Upper lobe of right lung (tissue), 1 donor: ENCODE measurements at places on chromosomes 5 and 9. TPM values are rescaled to one million over a fixed set of nuclear protein-coding genes. Genes with fewer than 3 reads are reported as not detected.

DNA sequence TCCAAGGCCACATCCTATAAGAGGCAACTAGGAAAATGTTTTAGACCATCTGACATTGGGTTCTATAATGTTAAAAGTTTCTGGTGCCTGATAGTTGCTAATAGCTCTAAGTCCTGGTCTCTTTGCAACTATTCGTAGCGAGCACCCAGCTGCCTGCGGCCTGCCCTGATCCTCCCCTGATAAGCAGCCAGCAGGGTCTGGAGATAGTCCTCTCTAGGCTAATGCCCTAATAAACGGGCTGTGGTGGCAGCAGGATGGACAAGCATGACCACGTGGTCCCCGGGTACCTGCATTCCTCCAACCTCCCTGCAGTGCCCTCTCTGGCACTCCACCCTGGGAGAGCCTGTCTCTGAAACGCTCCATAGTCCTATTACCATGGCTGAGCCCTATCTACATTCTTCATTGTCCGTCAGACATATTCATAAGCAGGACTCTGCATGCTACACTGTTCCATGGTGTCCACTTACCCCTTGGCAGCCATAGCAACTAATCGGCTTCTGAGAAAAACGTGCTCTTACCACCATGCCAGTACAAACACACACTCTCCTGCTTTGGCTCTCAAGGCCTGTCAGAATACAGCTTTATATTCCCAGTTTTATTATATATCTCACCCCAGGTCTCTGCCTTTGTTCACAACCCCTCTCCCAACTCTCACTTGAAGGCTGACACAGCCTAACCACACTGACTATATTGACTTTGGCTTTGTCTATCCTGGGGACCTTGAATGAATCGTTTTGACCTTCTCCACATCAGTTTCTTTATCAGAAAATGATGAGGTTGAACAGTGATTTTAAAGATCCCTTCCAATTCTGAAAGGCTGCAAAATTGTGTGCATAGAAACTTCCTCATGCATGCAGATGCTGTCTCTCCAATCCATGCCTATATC is 49.9 kb upstream of the DAPK1 start:
- no peak for DNase-seq

The CD72 gene
- total RNA-seq, result 3.0 TPM

GRCh38 chr9:16202914-16203728 is 650.3 kb downstream of the CCDC171 start:
- DNase-seq, result no peak

DNA sequence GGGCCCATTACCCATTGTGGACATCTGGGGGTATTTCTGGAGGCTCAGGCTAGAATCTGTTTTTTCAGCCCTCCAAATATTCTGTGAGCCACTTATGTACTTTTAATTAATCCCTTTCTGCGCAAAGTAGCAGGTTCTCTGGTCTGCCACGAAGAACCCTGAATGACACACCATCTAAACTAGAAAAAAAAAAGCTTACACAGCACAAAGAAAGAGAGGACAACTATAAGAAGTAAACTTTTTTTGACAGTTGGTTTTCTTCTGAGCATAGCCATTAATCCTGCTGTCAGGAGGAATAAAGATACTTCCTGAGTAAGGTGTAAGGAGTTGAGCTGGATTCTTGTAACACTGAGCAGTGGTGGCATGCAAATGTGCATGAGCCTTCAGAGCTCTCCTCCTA is 327.5 kb downstream of the TMEM232 start:
- no peak for DNase-seq

GRCh38 chr9:4550777-4551484 is 60.7 kb downstream of the SLC1A1 start:
- no peak for DNase-seq

The KIF12 gene
- total RNA-seq, result 6.2 TPM

DNA sequence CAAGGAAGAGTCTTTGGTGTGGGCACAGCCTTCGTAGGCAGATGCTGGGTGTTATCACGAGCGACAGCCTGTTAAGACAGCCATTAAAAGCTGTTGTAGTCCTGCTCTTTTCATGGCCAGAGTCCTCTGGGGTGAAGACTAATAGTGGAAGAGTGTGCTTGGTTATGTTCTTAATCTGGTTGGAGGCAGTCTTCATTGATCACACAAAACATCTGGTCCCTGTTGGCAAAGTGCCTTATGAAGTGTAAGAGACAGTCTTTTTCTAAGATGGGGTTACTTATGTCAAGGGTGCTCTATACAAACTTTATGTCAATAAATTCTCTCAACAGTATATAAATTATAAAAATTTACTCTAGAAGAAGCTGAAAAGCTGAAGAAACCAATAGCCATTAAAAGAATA is 280.4 kb downstream of the CAAP1 start:
- no peak for DNase-seq

GRCh38 chr5:177319913-177320588 is 8.4 kb upstream of the MXD3 start:
- DNase-seq, result peak; percentile 56

DNA sequence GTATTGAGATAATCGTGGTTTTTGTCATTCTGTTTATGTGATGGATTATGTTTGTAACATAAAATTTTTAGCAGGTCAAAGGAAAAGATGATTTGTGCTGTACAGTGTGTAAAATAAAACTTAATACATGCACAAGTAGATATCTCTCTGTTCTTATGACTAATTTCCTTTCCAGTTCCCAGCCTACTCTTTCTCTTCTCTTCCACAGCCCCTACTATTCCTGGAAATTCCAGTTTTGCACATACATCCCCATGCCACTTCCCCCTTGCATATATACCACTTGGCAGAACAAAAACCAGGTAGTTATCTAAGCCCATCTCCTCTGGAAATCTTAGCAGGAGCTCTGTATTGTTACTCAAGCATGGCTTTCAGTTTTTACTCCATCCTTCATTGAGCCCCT is 20.2 kb downstream of the TEK start:
- no peak for DNase-seq

- DNase-seq, result no peak
These were observed 501.7 kb downstream of the ARHGEF28 start for GRCh38 chr5:74127381-74128320.

- DNase-seq, result no peak
These were observed 219.4 kb downstream of the MSX2 start for GRCh38 chr5:174943785-174944184.

The ENTPD8 gene
- not detected for total RNA-seq

The MYMK gene
- total RNA-seq, result not detected

GRCh38 chr5:129902816-129903215 is 1.4 kb upstream of the CHSY3 start:
- no peak for DNase-seq

The DIPK1B gene
- total RNA-seq, result 17.7 TPM

GRCh38 chr5:16483361-16483760 is 17.8 kb upstream of the ZNF622 start:
- no peak for DNase-seq

DNA sequence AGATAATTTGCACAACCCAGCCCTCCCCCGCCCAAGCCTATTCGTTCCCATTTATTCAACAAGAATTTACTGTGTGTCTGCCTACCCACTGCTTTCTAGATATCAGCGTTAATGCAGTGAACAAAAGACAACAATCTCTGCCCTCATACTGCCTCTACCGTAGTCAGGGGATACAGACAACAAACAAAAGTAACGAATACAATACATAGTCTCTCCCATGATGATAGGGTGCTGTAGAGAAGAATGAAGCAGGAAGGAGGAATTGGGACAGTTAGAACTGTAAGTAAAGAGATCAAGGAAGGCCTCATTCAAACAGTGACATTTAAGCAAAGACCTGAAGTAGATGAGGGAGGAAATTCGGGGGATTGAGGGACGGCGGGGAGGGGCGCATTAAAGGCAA is 1.7 kb downstream of the GFM2 start:
- DNase-seq, result no peak

DNA sequence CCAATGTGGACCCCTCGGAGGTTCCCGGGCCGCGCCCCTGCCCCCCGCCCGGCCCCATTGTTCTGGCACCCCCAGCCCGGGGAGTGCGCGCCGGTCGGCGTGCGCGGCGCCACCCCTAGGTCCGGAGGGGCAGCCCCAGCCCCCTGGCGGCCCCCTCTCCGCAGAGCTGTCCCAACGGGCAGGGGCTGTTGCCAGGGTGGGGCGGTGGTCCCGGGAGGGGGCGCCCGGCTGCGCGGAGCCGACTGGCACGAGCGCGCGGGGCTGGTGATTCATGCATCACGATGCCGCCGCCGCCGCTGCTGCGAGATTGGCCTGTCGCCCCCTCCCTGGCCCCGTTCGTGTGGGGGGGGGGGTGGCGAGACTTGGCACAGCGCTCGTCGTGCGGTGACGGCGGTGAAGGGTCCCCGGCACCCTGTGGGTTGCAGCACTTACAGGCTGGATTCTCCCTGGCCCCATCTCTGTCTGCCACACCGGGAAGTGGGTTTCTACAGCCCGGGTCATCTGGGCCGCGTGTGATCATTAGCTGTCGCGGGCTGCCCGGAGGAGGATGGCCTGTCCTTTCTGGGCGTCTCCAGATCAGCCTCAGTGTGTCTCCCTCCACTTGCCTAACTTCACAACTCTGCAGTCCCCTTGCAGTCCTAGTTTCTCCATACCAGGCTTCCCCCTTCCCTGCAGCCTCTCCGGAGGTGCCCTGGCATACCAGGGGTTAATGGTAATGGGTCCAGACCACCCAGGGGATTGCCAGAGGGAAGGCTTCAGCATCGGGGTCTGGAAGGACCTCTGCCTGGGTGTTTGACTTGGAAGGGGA is 858 bp downstream of the NCS1 start:
- no peak for DNase-seq

- peak; percentile 94 for DNase-seq
These were observed at the start of gene RUFY1 for GRCh38 chr5:179550511-179551342. TSS of gene RUFY1 (plus strand) at chr5:179550554. CDS start at chr5:179550570, 16 bp downstream.

The ARHGEF28 gene
- total RNA-seq, result 22.3 TPM

The TMEM215 gene
- not detected for total RNA-seq

DNA sequence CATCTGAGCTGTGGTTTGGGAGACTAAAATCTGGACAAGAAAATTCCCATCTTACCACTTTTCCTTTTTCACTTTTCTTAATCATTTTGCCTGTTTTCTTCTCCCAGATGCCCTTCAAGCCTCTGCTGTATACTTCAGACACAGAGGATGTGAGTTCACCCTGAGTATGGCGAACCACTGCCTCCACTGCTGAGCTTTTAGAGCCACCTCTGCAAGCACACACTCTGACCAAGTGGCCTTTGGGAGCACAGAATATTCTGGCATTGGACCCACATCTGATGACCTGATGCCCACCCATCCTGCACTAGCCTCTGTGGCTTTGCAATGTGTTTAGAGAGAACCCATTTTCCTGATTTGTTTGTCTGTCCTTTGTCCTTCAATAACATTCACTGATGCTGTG is 32.5 kb downstream of the TERT start:
- no peak for DNase-seq

GRCh38 chr9:75695921-75696320 is 194.6 kb upstream of the PCSK5 start:
- DNase-seq, result no peak

The PRSS3 gene
- not detected for total RNA-seq

DNA sequence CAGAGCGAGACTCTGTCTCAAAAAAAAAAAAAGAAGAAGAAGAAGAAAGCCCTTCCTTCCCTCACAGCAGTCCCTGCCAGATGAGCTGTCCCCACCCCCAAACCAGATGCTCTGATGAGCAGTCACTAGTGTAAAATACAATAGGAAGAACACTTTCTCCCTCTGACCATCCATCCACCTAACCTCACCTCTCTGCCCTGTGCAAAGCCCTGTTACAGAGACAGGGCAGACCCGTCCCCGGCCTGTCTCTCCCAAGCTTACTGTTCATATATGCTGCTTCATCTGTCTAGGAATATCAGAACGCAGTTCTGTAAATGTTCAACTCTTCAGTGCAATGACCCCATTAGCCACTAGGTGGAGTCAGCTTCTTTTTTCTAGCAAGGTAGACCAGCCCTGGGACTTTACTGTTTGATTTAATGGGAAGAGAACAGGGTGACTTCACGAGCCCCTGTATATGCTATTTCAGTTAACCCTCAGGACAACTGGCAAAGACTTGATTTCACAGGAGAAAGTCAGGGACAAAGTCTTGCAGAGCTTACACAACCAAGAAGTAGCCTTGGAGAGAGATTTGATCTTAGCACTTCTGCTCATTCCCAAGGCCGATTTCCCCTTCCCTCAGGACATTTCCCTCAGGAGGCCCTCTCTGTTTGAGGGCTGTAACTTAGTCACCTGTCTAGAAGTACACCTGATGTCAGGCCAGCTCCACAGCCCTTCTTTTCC is 14.9 kb upstream of the FGFR4 start:
- no peak for DNase-seq

- no peak for DNase-seq
These were observed 683 bp downstream of the OSMR start for GRCh38 chr5:38846379-38847011.

The PCA3 gene
- not detected for total RNA-seq

The SLC34A3 gene
- total RNA-seq, result 0.23 TPM

The UBAP1 gene
- total RNA-seq, result 51.9 TPM

The OLFM1 gene
- 26.0 TPM for total RNA-seq

GRCh38 chr5:38745836-38746732 is 99.7 kb upstream of the OSMR start:
- DNase-seq, result no peak

DNA sequence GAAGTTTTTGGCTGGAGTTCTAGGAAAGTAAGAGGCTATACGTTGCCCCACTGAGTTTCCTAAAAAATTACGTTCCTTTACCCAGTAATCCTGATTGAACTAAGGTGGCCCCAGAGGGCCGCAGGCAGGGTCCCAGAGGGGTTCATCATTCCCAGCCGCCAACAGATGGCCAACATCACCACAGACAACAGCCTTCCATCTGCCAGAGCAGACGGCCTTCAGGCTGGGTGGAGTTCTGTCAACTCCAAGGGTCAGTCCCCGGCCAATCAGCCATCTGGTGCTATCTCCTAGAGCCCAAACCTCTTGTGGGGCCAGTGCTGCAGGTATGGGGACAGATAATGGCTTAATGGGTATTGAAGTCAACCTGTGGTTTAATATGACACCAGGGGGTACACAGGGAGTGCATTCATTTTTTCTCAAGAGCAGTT is 30.4 kb downstream of the TBC1D2 start:
- DNase-seq, result no peak

The ECSCR gene
- total RNA-seq, result 47.2 TPM

- no peak for DNase-seq
These were observed 146.4 kb upstream of the SMIM23 start for GRCh38 chr5:171639205-171639621.

- DNase-seq, result no peak
These were observed 3.1 kb upstream of the DBH start for GRCh38 chr9:133632806-133633680.

GRCh38 chr9:130368631-130369103 is 76.1 kb upstream of the ASS1 start:
- DNase-seq, result no peak

The AGXT2 gene
- total RNA-seq, result not detected

GRCh38 chr5:25641124-25641523 is 996.3 kb upstream of the CDH10 start:
- DNase-seq, result no peak

DNA sequence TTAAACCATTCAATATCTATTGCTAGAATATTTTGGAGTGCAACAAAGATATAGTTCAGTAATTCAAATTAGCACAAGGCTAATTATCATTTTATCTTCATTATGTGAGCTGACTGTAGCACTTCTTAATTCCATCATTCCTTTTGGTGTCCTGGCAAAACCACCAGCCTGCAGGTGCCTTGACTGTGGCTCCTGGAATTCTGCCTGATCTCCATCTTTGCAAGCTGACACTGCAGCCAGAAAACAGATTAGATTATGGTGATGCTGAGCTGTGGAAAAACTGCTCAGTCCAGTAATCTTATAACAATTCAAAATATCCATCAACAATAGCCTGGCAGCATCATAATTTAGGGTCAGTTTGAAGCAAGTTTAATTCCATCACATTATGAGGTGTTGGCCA is 919.5 kb downstream of the DTWD2 start:
- no peak for DNase-seq
